NCI-H1092 (cell line): ENCODE measurements at places on chromosomes 5 and 9.

DNA sequence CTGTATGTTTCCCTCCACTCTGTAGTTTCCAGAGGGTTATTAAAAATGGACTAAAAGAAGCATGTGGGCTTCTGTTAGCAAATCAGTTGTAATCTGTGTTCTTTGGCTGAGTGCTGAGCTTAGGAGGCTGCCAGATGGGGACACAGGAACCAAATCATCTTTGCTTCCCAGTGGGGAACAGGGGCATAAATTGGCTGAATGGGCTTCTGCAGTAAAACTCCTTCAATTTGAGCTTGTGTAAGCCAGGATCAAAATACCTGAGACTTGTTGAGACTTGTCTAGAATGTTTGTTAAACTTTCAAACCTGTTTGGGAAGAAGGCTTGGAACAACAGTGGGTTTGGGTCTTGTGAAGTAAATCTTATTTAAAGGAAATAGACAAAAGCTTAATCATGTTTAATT is 32.2 kb upstream of the TNFAIP8 start:
- no peak for DNase-seq

DNA sequence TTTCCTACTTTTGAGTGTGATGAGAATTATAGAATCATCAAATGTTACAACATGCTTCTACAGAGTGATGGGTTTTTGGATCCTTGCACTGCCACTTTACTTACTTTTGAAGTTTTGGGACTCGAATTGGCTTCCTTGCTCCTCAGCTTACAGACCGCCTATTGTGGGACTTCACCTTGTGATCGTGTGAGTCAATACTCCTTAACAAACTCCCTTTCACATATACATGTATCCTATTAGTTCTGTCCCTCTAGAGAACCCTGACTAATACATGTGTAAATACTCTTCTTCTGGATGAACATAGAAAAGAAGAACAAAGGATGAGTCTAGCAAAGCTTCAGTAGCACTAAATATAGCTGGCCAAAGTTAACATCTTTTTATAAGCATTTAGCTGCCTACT is 98.7 kb upstream of the PDE4D start:
- no peak for DNase-seq

- no peak for DNase-seq
Measured at GRCh38 chr5:129904102-129904666, at the start of gene CHSY3. TSS of gene CHSY3 (plus strand) at chr5:129904465.

DNA sequence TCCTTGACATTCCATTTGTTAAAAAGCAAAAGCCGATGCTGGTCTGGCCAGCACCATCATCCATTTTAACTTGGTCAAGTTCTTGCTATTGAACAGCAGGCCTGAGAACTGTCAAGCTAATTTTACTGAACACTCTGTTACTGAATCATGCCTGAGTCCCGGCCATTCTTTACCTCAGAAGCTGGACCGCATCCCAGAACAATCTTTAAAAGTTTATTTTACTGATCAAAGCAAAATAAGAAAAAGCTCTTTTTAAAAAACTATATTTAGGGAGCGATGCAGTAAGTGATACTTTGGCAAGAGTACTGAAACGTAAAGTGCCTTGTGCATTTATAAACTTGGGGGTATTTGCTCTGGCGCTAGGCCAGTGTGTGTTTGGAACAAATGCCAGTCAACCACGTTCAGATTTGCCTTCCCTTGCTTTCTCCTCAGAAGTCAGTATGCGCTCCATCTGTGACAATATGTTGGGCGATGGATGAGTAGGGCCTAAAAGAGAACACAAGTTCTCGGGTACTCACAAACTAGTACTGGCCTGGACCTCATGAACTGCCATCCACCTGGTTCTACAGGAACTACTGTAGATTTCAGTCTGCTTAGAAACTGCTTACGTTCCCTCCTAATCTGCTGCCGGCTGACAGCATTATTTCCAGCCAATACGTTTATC is 161.9 kb downstream of the MAPKAP1 start:
- DNase-seq: no peak

DNA sequence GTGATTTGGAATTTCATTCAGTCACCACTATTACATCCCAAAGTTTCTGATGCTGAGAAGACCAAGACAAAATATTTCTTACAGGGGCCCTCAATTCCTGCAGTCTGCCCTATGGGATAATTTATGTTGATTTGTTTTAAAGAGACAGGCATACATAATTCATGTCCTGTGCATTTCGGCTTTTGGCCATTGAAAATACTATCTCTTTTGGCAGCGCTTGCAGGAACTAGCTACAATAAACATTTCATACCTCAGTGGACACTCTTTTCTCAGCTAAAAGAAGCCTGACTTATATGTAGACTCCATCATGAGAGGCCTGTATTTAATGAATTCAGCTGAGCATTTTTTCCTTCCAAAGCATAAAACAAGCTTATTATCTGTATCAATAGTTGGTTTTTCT is 451.9 kb upstream of the C9orf72 start:
- DNase-seq: no peak

GRCh38 chr9:129334105-129334935 is 156.3 kb upstream of the IER5L start:
- DNase-seq: peak; percentile 14

- no peak for DNase-seq
Measured at GRCh38 chr9:101931756-101932155, 193.3 kb upstream of the GRIN3A start.

- no peak for DNase-seq
Measured at GRCh38 chr9:108654566-108654965, 201.2 kb downstream of the ACTL7B start.

GRCh38 chr5:73352649-73353230 is 95.8 kb downstream of the FOXD1 start:
- no peak for DNase-seq

DNA sequence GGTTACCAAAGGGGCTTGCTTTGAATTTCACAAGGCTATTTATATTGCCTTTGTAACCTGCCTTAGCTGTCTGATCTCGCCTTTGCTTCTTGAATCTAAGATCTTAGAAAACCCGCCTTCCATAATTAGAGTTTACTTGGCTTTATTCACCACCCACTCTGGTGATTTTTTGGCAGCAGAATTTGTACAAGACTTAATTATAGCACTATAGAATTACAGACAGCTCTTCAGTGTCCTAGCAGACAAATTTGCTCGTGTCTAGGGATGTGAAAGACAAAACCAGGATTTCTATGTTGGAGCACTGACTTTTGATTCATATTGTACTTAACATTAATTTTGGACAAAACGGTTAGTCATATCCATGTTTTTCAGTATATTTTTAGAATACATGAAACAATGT is 306.6 kb downstream of the ADGRV1 start:
- no peak for DNase-seq

DNA sequence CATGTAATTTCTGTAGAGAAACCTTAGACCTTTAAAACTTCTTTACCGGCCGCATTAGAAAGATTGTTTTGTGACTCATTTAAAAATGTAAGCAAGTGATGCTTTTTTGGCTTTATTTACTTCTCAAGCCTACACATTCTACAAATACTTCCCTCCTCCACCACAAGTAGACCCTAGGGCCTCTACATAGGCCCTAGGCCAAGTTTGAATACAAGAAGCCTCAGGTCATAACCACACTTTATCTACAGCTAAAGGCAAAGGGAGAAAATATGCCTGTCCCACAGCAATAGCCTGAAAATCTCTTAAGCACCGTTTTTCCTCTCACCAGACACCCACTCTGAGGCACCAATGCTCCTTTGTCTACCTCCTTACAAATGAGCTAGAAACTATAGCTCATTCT is 53.9 kb downstream of the CSNK1A1 start:
- DNase-seq: no peak

GRCh38 chr5:98585661-98586310 is 187.7 kb upstream of the RGMB start:
- DNase-seq: no peak

DNA sequence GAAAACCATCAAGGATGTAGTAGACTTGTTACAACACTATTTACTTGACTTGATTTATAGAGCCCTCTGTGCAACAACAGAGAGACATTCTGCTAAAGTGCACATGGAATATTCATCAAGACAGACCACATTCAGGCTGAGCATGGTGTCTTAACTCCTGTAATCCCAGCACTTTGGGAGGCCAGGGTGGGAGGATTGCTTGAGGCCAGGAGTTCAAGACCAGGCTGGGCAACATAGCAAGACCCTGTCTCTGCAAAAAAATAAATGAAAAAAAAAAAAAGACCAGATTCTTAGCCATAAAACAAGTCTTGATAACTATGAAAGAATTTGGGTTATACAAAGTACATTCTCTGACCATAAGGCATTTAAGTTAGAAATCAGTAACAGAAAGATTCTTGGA is 25.3 kb downstream of the DENND4C start:
- DNase-seq: no peak

DNA sequence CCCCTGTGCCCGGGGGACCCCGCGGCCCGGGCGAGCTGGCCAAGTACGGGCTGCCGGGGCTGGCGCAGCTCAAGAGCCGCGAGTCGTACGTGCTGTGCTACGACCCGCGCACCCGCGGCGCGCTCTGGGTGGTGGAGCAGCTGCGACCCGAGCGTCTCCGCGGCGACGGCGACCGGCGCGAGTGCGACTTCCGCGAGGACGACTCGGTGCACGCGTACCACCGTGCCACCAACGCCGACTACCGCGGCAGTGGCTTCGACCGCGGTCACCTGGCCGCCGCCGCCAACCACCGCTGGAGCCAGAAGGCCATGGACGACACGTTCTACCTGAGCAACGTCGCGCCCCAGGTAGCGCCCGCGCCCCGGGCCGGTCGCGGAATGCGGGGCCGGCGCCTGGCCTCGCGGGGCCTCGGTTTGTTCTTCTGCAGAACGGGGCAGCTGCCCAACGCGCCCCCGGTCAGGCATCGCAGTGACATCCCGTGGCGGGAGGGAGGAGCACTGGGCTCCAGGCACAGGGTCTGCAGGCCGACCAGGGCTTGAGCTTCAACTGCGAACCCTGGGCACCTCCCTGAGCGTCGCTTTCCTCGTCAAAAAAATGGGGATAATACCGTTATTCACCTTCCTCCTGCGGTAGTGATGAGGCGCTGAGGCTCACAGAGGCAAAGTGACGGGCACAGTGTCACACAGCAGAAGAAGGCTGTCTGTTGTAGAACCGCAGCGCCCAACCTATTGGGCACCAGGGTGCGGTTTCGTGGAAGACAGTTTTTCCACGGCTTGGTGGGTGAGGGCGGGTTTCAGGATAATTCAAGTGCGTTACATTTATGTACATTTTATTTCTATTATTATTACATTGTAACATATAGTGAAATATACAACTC is 777 bp downstream of the ENDOG start:
- DNase-seq: peak; percentile 18

GRCh38 chr9:97954550-97954989 is 16.6 kb upstream of the HEMGN start:
- DNase-seq: peak; percentile 45

- DNase-seq: no peak
Measured at GRCh38 chr5:89473196-89473595, 590.2 kb upstream of the MEF2C start.

DNA sequence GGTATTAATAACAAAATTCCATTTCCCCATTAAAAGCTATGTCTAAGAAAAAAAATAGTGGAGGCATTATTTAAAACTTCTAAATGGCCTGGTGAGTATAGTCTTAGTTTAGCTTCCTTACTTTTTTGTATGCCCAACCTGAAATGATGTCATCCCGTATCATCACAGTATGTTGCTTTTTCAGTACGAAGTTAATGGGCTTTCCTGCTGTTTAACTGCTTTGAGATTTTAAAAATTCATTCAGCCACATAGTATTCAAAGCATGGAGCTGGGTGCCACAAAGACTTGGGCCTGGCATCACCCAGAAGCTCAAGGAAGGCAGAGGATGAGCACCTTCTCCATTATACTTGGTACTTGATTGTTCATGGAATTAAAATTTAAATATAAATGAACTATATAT is 7.4 kb downstream of the F2RL2 start:
- DNase-seq: no peak

- no peak for DNase-seq
Measured at GRCh38 chr5:113367586-113367985, 67.2 kb downstream of the TSSK1B start.

GRCh38 chr5:92023555-92023954 is 640.4 kb upstream of the ARRDC3 start:
- no peak for DNase-seq

- no peak for DNase-seq
Measured at GRCh38 chr5:132971483-132972435, 8.3 kb upstream of the AFF4 start.

- peak; percentile 91 for DNase-seq
Measured at GRCh38 chr9:7266911-7267595, 509.3 kb downstream of the KDM4C start.

DNA sequence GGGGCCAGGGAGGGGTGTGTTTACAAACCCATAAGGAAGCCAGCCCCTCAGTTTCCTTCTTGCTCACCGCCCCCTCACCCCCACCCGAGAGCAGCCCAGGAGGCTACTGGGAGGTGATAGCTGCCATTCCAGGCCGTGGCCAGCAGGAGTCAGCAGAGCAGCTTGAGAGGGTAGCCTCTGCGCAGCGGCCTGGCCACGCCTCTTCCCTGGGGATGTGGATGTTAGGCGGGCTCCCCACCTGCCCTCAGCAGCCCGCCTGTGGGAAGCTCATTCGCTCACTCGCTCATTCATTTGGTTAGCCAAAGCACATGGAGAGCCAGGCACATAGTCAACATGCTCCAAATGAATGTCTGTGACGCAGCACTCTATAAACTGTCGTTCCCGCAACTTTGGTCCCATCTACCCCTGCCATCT is 6.1 kb upstream of the DPM2 start:
- peak; percentile 70 for DNase-seq

GRCh38 chr9:93577078-93577974 is 942 bp downstream of the PHF2 start:
- no peak for DNase-seq

DNA sequence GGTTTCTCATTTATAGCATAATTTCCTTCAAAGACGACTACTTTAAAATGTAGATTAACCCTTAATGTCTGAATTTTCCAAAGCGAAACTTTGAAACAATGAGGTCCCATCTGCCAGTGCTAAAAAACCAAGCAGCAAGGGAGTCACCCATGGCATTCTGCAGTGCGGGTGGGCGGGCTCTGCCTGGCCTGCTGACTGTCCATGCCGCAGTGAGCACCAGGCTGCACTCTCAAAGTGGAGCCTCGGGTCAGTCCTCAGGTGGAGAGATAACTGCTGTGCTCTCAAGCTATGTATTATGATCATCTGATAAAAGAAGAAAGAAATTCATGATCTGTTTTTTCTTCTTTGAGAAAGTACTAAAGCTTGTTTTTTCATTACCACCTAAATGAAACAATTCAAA is 581.6 kb downstream of the CETN3 start:
- DNase-seq: no peak

DNA sequence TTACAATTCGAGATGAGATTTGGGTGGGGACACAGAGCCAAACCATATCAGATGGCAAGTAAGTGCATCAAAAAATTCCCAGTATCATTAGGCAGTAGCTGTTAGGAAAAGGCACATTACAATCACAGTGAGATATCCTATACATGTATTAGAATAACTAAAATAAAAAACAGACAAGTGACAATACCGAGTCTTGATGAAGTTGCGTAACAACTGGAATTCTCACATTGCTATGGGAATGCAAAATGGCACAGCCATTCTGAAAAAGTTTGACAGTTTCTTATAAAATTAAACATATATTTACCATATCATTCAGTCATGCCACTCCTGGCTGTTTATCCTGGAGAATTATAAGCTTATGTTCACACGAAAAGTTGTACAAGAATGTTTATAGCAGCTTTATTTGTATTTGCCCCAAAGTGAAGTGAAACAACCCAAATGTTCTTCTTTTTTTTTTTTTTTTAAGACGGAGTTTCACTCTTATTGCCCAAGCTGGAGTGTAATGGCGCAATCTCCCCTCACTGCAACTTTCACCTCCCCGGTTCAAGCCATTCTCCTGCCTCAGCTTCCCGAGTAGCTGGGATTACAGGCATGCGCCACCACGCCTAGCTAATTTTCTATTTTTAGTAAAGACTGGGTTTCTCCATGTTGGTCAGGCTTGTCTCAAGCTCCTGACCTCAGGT is 93.1 kb upstream of the TLE1 start:
- no peak for DNase-seq

GRCh38 chr5:143213231-143213850 is 190.1 kb downstream of the NR3C1 start:
- DNase-seq: no peak
